KG1 (cell line): ENCODE measurements at places on chromosomes 1 and 21.

GRCh38 chr1:10553118-10553517 is 78.4 kb downstream of the PEX14 start:
- DNase-seq, result no peak

- peak; percentile 39 for DNase-seq
Observed at GRCh38 chr1:226064816-226065248, 2.3 kb downstream of the H3-3A start.

DNA sequence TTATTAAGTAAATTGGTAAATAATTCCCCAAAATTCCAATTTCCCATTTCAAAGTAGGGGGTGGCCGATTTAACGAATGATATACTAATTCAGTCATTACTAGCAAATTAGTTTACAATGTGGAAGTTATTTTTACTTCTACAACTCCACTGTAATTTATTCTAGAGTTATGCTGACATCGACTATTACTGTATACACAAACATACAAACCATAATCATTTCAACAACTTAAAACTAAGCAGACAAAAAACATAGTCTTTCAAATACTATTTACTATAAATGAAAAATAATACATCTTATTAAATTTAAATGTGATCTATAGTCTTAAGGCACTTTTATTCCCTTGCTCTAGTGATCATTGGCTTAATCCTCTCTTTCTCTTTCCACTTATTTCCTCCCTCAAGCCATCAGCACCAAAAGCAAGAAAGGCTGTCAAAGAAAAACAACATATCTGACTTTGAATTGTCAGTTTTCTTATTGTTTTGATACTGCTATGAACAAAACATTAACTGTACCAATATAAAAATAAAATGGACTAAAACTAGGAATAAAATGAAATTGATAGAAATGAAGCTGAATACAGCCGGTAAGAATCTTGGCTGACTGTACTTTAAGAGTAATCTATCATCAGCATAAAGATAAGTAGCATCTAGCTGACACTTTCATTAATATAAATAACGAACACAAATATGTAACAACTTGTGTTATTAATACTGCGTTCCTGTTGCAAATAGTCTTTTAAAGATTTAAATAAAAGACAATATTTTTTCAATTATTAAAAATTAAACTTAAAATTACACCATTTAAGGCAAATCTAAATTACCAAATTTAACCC is 4.1 kb downstream of the CDC42BPA start:
- no peak for DNase-seq

DNA sequence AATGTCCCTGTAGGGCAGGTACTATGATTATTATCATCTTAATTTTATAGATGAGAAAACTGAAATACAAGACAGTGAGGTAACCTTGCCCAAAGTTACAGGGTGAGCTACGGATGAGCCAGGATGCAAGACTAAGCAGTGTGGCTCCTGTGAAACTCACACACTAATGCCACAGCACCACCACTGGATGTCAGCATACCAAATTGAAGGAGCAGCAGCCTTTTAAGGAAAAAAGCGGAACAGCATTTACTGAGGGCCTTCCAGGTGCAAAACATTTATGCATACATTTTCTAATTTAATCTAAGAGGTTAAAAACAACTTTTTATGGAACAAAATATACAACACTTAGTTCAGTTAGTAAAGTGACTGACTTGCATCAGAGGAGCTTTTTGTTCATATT is 41.7 kb downstream of the SEC16B start:
- DNase-seq, result no peak

DNA sequence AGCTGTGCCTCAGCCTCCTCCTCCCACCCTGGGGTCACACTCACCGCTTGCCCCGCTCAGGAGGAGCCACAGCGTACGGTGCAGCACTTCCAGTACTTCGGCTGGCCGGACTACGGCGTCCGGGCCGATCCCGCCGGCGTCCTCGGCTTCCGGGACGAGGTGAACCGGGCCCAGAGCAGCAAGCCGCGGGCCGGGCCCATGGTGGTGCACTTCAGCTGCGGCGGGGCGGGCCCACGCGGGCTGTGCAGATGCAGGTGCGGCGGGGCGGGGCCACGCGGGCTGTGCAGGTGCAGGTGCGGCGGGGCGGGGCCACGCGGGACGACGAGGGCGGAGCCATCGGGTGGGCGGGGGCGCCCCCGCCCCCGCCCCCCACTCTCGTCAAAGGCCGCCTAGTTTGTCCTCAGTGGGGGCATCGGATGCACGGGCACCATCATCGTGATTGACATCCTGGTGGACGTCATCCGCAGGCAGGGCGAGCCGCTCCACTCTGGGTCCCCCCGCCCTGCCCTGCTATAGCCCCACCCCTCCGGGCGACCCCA is 5.5 kb downstream of the RNF223 start:
- no peak for DNase-seq

- no peak for DNase-seq
Observed at GRCh38 chr1:174242856-174243255, 83.5 kb downstream of the RABGAP1L start.

DNA sequence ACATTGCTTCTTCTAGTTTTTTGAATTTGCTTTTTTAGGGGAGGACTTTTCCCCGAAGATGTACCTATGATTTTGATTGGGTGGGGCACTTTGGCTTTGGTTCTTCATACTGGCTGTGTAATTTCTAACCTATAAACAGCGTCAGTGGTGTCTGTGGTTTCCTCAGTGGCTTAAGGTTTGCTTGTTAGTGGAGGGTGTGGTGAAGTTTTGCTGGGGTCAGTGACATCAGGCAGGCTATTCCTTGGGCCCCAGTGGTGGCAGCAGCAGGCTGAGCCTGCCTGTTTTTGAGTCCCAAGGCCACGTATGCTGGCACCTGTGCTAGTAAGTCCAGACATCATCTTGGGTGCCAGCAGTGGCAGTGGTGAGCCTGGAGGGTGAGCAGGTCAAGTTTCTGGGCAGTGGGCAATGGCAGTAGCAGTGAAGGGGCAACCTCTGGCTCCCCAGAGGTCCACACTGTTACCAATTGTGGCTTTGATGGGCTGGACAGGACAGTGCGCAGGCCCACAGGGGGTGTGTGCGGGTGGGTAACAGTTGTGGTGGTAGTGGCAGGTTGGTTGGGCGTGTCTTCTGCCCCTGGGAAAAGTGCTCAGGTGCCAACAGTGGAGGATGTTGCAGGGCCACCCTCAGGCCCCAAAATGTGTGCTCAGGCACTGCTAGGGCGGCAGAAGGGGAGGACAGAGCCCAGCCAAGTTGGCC is 54.9 kb upstream of the B3GALT2 start:
- DNase-seq, result no peak

- DNase-seq, result no peak
Observed at GRCh38 chr1:47686731-47687630, 249.1 kb downstream of the FOXD2 start.

GRCh38 chr21:33325222-33326067 is 675 bp downstream of the IFNAR1 start:
- peak; percentile 57 for DNase-seq

- DNase-seq, result no peak
Observed at GRCh38 chr1:234768569-234769283, 158.7 kb upstream of the IRF2BP2 start.
